ENCODE measurements at places on chromosomes 7 and 10.
A peak's percentile ranks its signal among the peaks of the same experiment; 100 is the strongest.

- DNase-seq, result no peak
These were observed 1.5 kb upstream of the FAM53B start for GRCh38 chr10:124745673-124746072.

GRCh38 chr10:78852466-78853240 is 216.1 kb upstream of the ZMIZ1 start:
- DNase-seq, result no peak

DNA sequence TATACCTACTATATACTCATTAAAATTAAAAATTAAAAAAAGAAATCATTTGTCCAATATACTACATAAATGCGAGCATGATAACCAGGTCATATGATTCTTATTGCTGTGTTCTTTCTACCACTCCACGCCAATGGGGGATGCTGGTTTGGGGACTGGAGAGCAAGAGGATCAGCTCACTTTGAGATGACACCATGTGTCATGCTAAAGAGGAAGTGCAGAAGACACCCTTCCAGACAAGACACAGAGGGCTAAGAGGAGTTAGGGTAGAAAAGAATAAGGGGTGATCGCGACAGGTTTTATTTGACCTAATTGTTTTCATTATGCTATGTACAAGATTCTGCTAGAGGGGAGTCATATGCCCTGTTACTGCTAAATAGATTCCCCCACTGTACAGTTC is 33.8 kb upstream of the MGAM2 start:
- no peak for DNase-seq

DNA sequence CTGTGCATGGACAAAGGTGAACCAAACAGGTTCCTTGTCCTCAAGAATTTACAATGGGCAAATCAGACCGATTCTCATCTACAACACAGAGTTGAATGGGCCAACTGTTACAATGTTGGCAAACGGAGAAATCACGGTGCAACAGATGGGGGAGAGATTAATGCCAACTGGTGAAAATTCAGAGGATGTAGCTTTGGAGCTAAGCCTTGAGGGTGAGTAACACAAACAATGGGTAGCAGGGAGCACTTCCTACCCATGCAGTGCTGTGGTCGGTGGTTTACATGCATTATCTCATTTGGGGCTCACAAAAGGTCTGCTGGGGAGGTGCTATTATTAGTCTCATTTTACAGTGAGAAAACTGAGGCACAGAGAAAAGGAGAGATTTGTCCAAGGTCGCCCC is 902 bp upstream of the NFE2L3 start:
- no peak for DNase-seq

- DNase-seq, result peak; percentile 52
These were observed 83.1 kb downstream of the CTNNA3 start for GRCh38 chr10:67612577-67613537.

GRCh38 chr7:11346302-11346701 is 372.6 kb downstream of the PHF14 start:
- DNase-seq, result no peak

GRCh38 chr10:43229208-43230061 is 37.4 kb downstream of the RASGEF1A start:
- no peak for DNase-seq

DNA sequence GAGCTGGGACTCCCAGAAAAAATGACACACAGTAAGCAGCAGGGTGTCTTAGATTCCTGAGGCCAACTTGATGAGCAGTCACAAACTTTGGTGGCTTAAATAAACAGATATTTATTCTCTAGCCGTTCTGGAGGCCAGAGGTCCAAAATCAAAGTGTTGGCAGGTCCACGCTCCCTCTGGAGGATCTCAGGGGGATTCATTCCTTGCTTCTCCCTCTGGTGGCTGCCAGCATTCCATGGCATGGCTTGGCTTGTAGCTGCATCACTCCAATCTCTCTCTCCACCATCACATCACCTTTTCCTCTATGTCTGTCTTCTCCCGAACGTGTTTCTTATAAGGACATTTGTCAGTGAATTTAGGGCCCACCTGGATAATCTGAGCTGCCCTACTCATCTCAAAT is 98.4 kb downstream of the OSBPL3 start:
- no peak for DNase-seq

DNA sequence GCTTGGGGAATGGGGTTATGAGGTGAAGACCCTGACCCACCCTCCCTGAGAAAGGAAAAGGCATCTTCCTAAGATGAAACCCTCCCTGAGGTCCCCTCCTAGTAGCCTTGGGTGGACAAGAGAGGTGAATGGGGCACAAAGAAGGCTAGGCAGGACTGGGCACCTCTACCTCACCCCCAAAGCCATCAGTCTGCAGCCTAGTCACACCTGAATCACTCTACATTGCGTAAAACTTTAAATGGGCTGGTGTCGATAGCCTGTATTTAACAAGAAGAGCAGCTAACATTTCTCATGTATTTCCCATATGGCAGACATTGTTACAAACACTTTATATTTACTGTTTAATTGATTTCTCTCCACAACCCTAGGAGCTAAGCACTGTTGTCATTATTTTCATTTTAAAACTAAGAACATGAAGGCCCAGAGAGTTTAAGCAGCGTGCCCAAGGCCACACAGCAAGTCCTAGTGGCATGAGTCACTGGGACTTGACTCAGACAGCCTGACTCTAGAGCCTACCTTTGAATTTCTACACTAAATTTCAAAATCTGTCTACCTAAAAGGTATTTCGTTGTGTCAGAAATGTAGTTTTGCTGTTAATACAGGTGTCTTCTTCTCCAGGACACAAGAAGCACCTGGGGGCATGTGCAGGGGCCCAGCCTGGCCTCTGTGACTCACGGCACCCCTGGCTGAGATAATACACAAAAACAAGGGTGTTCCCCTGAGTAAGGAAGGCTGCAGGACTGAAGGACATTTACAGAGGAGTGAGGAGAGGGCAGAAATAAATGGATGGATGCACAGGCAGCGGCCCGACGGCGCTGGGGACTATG is 3.4 kb downstream of the AOC1 start:
- DNase-seq, result no peak

DNA sequence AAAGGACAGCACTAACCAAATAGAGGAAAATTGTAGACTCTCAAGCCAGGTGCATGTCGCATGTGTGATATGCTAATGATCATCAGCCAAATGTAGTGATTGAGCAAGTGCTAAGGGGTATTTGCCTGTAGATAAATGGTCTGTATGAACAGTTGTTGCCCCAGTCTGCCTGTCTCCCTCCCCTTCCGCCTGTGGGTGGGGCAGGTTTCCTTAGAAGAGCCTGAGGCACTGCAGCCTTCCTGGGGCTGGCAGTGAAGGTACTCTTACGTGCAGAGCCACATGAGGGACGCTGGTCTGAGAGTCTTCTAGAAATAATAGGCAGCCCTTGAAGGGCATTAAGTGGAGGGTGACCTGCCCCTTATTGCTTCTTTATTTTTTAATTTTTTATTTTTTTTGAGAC is 152.1 kb downstream of the SNX10 start:
- no peak for DNase-seq

GRCh38 chr10:117960345-117960935 is 86.3 kb downstream of the RAB11FIP2 start:
- no peak for DNase-seq

GRCh38 chr7:155153676-155154075 is 83.6 kb downstream of the HTR5A start:
- no peak for DNase-seq

Measured in stimulated activated CD4-positive, alpha-beta T cell treated with anti-CD3 and anti-CD28 coated beads, TNF-alpha, amount 100 ng/mL, for 48 hours (primary cell).